ENCODE measurements at places on chromosomes 12 and 14. TPM values are rescaled to one million over a fixed set of nuclear protein-coding genes. Genes with fewer than 3 reads are reported as not detected.

Gene FSCB
- total RNA-seq, result not detected

Gene TBC1D30
- total RNA-seq, result 0.47 TPM

GRCh38 chr14:76516884-76517283 is 140.9 kb downstream of the ESRRB start:
- no peak for DNase-seq

DNA sequence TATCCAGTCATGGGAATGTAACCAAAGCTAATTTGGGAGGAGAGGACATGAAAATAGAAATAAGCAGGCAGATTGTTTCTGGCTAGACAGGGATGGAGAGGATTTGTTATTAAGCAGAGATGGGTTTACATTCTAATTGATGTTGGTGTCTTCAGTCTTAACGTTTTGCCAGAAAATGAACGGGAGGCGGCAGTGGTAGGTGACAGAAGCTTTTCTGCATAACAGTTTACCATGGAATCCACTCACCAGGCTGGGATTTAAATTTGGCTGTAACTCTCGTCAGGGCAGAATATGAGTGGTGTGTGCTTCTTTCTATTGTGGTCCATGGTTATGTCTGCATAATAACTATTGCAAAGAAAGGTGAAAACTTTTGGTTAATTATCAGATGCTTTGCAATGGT is 50.2 kb upstream of the OTX2 start:
- DNase-seq, result no peak

- DNase-seq, result no peak
These were observed 68.0 kb upstream of the AMIGO2 start for GRCh38 chr12:47147739-47148138.

- no peak for DNase-seq
These were observed 26.6 kb downstream of the FUT8 start for GRCh38 chr14:65439117-65439516.

- DNase-seq, result peak; percentile 45
These were observed 682 bp upstream of the TRIP11 start for GRCh38 chr14:92040431-92041051.

Gene PLEKHD1
- total RNA-seq, result 0.05 TPM

DNA sequence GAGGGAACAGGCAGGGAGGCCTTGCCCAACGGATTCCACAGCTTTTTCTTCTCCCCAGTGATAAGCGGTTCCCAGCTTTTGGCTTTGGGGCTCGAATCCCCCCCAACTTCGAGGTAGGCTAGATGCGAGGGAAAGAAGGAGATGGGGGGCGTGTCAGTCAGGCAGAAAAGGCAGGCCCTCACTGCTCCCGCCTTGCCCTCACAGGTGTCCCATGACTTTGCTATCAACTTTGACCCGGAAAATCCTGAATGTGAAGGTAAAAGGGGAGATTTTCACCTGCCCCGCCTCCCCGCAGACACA is 4.9 kb downstream of the CPNE6 start:
- no peak for DNase-seq

DNA sequence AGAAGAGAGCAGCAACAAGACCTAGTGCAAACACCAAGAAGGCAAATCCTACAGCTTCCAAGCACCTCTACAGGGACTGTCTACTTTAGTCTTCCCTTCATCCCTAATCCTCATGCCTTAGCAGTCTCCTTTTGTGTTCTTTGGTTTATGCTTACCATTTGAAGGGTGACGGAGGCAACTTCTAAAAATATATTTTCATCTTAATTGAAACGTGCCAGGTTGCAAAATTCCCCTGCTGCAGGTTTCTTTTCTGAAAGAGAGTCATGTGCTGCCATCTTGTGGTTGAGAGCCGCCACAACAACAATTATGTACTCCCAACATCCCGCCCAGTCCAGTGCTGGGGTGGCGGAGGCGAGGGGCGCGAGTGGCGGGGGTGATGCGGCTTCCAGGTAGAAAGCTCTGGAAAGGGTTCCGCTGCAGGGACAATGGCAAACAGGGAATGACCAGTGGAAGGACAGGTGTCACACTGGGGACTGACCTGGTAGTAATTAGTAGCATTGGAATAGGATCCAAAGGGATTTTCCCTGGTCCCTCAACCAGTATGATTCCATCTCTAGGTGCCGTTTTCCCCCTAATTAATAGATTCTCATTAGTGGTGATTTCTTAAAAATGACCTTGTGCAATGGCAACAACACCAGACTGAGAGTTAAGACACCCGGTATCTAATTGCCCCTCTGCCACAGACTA is 80.3 kb upstream of the GNG2 start:
- DNase-seq, result peak; percentile 81

GRCh38 chr14:47150267-47150666 is 498.7 kb upstream of the RPL10L start:
- DNase-seq, result no peak

DNA sequence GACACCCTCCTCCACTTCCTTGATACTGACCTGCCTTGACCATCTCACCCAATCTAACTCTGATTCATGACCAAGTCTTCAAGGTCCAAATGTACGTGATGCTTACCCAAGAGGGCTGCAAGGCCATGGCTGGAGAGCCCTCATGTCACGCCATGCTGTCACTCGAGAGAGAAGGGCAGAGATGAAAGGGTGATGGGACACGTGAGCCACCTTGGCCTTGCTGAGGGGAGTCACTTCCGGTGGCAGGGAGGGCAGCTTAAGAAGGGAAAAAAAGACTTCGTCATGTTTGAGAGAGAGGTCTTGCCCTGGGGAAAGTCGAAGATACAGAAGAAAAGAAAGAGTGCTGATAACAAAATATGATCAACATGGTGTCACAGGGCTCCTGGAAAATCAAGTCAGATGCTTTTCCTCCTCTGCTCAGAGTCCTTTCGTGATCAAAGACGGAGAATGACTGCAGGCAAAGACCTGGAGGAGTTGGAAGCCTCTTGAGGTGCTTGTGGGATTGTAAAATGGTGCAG is 3.3 kb upstream of the SCARB1 start:
- no peak for DNase-seq

DNA sequence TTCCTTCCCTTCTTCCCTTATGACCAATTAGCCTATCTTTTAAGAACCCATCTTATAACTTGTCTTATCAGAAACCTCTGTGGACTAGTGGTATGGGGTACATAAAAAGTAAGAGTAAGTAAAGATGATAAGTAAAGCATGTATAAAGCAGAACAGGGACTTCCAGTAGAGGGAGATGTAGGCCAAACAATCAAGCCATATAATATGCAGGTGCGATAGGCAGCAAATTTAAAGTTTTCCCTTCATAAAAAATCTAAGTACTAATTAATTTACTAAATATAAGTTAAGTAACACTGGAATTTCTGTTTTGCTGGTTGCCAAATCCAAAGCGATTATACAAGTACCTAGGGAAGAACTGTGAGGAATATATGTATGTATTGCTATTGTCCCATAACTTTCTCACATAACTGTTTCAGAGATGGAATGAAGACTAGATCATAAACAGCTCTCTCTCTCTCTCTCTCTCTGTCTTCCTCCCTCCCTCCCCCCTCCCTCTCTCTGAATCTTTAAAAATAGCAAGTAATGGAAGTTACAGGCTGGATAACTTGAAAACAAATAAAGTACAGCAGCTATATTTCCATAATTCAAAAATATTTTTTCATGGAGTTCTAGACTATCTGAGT is 25.7 kb downstream of the METTL25 start:
- DNase-seq, result no peak

- no peak for DNase-seq
These were observed 136.5 kb downstream of the TGFB3 start for GRCh38 chr14:75845136-75845804.

- DNase-seq, result no peak
These were observed 100.1 kb downstream of the DYRK2 start for GRCh38 chr12:67748743-67749040.

Gene CLSTN3
- total RNA-seq, result 71.9 TPM

Gene HRK
- total RNA-seq, result not detected

DNA sequence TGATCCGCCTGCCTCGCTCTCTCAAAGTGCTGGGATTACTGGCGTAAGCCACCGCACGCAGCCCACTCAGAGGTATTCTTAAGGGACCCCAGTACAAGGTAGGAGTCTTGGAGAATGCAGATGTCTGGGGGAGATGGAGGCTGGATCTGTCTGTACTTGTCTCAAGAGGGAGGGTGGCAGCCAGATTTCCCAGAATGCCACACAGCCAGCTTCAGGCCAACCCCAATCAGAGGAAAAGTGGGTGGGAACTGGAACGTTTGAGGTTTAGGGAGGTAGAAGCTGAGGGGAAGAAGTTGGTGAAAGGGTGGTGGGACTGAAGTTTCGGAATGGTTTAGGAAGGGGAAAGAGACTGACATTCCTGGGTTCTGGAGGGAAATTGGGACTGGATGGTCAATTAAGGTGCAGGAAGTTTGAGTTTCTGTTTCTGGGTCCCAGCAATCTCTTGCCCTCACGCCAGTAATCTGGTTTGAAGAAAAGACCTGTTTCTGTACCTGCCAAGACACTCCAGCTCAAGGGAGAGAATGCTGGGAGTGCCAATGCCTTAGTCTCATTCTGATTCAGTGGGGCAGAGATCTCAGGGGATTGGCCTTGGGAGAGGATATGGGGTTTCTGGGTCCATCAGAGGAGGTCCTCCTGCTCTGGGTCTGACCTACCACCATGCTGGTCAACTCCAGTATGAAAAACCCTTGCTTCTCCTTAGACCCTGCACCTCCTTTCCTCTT is 8.1 kb upstream of the ZNF385A start:
- no peak for DNase-seq

DNA sequence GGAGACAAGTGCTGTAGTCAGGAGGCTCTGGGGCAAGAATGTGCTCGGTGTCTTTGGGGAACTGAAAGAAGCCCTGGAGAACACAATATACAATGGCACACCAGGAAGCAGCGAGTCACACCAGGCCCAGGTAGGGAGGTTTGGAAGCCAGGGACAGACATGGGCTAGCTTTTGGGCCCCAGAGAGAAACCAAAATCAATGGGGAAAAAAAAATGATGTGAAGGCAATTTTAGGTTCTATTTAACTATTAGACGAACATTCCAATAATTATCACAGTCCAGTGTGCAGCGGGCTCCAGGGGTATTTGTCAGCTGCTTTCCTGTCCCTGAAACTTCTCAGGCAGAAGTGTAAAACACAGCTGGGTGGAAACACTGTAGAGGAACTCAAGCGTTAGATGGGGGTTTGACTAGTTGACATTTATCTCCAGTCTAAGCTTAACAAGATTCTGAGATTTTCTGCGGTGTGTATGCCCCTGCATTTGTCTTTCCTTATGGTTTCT is 21.8 kb upstream of the EGLN3 start:
- no peak for DNase-seq

GRCh38 chr14:68084256-68084655 is 264.7 kb downstream of the RAD51B start:
- no peak for DNase-seq

- DNase-seq, result no peak
These were observed 38.3 kb downstream of the NIN start for GRCh38 chr14:50792634-50793068.

DNA sequence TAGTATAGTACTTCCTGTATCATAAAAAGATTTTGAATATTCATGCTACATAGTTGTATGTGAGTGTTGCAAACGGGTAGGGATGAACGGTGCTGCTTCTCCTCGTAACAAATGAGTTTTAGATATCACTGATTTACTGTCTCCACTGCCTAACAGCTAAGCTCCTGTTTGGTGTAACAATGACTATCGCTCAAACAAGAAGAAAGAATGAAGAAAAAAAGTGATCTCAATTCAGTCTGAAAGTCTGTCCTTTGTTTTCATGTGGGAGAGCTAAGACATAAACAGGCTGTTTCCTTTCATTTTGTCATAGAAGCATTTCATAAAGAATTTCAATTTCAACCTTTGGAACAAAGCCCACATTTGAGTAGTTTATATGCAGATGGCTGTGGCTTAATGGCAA is 26.1 kb upstream of the RTRAF start:
- DNase-seq, result no peak

DNA sequence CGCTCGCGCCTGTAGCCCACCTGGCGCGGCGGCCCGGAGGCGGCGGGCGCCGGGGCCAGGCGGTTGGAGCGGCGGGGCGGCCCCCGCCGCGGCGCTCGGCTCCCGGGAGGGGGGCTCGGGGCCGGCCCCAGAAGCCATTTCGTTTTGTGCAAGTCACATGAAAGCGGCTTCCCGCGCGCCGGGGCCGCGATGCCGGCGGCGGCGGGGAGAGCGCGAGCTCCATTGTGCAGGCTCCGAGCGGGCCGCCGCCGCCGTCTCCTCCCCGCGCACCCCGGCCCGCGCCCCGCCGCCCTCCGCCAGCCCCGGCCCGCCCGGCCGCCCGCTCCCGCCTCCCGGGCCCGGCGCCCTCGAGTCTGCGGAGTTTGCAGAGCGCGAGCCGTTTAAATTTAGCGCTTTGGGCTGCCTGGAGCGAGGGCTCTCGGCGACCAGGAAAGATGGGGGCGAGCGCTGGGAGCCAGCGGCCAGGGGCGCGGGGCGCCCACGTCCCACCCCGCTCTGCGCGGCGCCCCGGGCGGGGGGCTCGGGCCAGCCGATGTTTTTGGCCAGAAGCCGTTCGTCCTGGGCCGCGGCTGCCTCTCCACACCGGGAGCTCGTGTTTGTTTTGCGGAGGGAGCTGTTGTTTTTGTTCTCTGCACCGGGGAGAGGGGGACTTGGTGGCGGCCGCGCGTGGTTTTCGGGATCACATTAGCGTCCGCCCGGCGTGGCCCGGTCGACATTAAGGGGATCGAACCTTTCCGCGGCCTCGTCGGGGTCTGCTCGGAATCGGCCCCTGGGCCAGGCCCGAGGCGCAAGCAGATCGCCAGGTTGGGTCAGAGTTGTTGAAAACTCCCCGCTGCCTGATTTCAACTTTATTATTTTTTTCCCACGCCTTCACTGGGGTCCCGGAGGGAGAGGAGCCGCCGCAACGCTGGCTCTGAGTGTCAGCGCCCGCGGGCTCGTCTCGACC is 982 bp downstream of the BCL7A start:
- no peak for DNase-seq

Gene SSTR1
- total RNA-seq, result not detected

Gene ACAD10
- total RNA-seq, result 30.3 TPM
